ENCODE measurements at places on chromosomes 16 and 17. TPM values are rescaled to one million over a fixed set of nuclear protein-coding genes. Genes with fewer than 3 reads are reported as not detected.
A peak's percentile ranks its signal among the peaks of the same experiment; 100 is the strongest.

The IKZF3 gene
- total RNA-seq = 4.2 TPM

The SPNS2 gene
- total RNA-seq = 50.7 TPM

The IGFBP4 gene
- 229 TPM for total RNA-seq

- no peak overlapping the region for H3K4me3 ChIP-seq
- peaks cover 23% of the 10 kb centered on the region for H3K36me3 ChIP-seq
- peaks cover 58% of the 10 kb centered on the region for H3K4me1 ChIP-seq
- peak; percentile 80 for DNase-seq
- no peaks in the 10 kb centered on the region for H3K27me3 ChIP-seq
- peak overlapping the region; percentile 93 for H3K27ac ChIP-seq
Observed at GRCh38 chr16:87461466-87461991, 31.3 kb downstream of the ZCCHC14 start.

DNA sequence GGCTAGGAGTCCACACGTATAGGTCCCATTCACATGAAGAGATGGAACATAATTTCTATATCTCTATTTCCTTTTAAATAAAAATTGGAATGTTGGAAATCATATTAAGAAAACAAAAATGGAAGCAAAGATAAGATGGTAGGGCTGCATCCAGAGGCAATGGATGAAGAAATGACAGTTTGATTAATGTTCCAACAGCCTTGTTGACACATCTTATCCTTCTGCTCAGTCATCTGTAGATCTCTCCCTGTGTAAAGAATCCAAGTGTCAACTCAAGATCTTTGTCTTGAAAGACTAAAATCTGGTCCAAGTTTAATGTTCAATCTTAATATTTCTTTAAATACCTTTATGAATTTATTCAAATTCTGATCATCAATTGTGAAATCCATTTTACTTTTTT lies 7.8 kb upstream of the KCNJ2 start:
- H3K27me3 ChIP-seq = no peaks in the 10 kb centered on the region
- no peaks in the 10 kb centered on the region for H3K36me3 ChIP-seq
- no peak overlapping the region for H3K27ac ChIP-seq
- H3K4me1 ChIP-seq = no peaks in the 10 kb centered on the region
- H3K4me3 ChIP-seq = no peak overlapping the region

DNA sequence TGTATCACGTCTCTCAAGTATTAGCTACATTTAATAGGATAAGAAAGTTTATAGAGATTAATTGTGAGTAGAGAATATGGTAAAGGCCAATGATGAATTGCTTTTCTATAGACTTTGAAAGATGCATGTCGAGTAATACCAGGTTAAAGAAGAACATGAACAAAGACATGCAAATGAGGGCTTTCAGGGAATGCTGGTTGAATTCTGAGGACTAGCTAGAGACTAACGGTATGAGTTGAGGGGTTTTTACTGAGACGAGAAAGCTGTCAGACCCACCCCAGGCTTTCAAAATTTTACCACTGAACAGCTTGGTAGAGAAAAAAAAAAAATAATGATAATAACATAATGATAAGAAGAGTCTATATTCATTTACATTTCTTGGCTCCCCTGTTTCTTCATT lies 796.0 kb upstream of the CDH8 start:
- no peaks in the 10 kb centered on the region for H3K27me3 ChIP-seq
- no peak for DNase-seq
- H3K27ac ChIP-seq = no peak overlapping the region
- no peaks in the 10 kb centered on the region for H3K4me1 ChIP-seq
- H3K36me3 ChIP-seq = no peaks in the 10 kb centered on the region
- H3K4me3 ChIP-seq = no peak overlapping the region

DNA sequence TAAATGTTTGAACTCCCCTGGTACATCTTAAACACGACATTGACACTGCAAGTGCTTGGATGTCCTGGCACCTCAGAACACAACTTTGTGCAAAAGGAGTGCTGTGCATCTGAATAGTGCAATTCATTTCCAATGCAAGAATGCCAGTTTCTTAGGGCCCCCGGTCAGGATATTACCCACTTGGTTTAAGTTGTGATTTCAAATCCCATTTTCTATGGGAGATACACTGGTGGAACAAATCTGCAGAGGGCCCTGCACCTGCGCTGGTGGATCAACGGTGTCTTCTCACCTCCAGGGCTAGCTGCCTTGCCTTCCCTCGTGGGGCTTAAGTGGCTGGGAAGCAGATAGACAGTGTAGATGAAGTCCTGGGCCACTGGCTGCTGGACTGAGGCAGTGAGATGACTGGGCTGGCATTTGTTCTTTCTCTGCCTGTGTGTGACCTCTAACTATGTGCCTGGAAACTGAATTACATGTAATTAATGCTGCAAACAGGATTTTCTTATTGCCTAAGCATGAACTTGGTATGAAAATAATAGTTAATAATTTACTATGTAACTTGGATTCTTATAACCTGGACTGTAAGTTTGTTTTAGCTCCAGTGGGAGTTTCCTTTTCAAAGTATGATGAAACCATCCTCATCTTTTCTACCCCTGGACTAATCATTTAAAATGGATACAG lies 20.9 kb downstream of the HAPSTR1 start:
- H3K4me1 ChIP-seq = peaks cover 85% of the 10 kb centered on the region
- no peak overlapping the region for H3K4me3 ChIP-seq
- no peak for DNase-seq
- no peaks in the 10 kb centered on the region for H3K27me3 ChIP-seq

GRCh38 chr17:21298983-21299519 lies 14.5 kb downstream of the MAP2K3 start:
- H3K36me3 ChIP-seq = peaks cover 57% of the 10 kb centered on the region
- no peaks in the 10 kb centered on the region for H3K27me3 ChIP-seq
- peak; percentile 54 for DNase-seq
- no peak overlapping the region for H3K4me3 ChIP-seq
- no peaks in the 10 kb centered on the region for H3K4me1 ChIP-seq
- H3K27ac ChIP-seq = no peak overlapping the region

DNA sequence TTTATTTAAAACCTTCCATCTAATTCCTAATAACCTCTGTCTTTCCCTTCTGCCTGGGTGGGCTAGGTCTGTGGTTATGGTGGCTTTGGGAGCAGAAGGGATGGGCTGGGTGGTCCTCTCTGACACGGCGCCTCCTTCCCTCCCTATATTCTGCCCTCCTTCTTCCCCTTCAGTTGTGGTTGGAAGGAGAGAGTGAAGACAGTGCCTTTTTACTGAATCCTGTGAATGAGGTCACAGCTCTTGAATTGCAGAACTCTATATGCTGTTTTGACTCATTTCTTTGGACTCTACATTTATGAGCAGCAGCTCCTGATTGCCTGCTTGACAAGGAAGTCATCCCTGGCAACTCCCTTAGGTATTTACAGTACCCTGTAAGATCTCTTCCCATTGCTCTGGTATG lies 256.0 kb upstream of the ELAC2 start:
- no peaks in the 10 kb centered on the region for H3K36me3 ChIP-seq
- H3K27ac ChIP-seq = no peak overlapping the region
- no peaks in the 10 kb centered on the region for H3K27me3 ChIP-seq

DNA sequence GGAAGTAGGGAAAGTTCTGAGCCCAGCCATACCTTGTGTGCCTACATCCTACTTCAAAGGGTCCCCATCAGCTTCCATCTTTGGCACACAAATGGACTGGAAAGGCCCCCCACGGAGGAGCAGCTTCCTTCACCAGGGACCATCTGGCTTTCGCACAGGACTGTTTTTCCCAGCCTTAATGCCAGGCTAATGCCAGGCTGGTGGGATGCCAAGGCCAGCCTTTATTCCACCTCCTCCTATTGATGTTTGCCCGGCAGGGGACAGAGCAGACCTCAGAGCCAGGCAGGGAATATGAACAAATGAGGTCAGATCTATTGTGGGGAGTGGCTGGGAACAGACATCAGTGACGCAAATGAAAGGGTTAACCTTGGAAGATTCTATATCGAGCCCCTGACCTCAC lies 5.7 kb downstream of the GPR179 start:
- no peaks in the 10 kb centered on the region for H3K27me3 ChIP-seq
- DNase-seq = no peak
- H3K36me3 ChIP-seq = no peaks in the 10 kb centered on the region
- H3K4me3 ChIP-seq = no peak overlapping the region
- H3K4me1 ChIP-seq = no peaks in the 10 kb centered on the region

DNA sequence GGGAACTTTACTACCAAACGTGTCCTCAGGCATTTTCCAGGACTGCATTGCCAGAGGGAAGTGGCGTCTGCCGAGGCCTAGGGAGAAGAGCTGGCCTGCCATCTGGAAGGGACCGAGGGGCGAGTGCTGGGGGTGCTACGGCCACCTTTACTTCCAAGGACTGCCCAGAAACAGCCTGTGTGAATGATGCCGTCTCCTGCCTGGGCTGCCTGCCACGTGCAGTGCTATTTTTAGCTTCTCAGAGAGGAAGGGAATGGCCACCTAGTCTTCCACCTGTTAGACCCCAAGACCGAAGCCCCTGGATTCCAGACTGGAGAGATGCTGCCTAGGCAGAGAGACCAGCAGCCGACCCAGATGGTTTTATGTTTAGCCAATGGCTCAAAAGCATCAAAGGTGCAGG lies 57.2 kb downstream of the VAC14 start:
- no peak overlapping the region for H3K4me3 ChIP-seq
- peaks cover 27% of the 10 kb centered on the region for H3K36me3 ChIP-seq
- no peaks in the 10 kb centered on the region for H3K27me3 ChIP-seq
- DNase-seq = no peak
- H3K27ac ChIP-seq = no peak overlapping the region

GRCh38 chr17:1764284-1764683 lies 2.4 kb downstream of the SERPINF1 start:
- no peak overlapping the region for H3K4me3 ChIP-seq
- H3K27me3 ChIP-seq = no peaks in the 10 kb centered on the region
- H3K36me3 ChIP-seq = no peaks in the 10 kb centered on the region
- H3K27ac ChIP-seq = peak overlapping the region; percentile 77
- DNase-seq = no peak
- peaks cover 34% of the 10 kb centered on the region for H3K4me1 ChIP-seq

DNA sequence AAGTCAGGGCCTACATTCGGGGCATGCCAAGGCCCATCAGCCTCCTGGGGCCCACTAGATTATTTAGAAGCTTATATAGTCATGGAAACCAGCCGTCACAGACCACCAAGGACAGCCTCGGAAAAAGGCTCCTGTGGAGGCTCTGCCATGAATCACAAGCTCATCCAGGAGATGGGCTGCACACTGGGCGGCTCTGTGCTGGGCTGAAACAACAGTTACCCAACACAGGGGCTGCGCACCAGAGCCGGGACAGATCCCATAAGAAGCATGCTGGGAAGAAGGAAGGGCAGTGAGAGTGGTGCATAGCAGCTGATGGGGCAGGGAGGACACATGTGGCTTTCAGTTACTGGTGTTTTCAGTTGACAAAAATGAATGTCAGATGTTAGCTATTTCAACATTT lies 67.7 kb upstream of the GSG1L start:
- no peak overlapping the region for H3K27ac ChIP-seq
- no peaks in the 10 kb centered on the region for H3K27me3 ChIP-seq
- H3K4me3 ChIP-seq = no peak overlapping the region
- DNase-seq = no peak
- H3K4me1 ChIP-seq = no peaks in the 10 kb centered on the region
- H3K36me3 ChIP-seq = peaks cover 54% of the 10 kb centered on the region

GRCh38 chr17:47145351-47145750 lies 43.7 kb downstream of the CDC27 start:
- H3K27ac ChIP-seq = no peak overlapping the region
- DNase-seq = no peak
- H3K27me3 ChIP-seq = no peaks in the 10 kb centered on the region
- peaks cover 71% of the 10 kb centered on the region for H3K36me3 ChIP-seq

- no peaks in the 10 kb centered on the region for H3K27me3 ChIP-seq
- no peak overlapping the region for H3K27ac ChIP-seq
- peaks cover 23% of the 10 kb centered on the region for H3K4me1 ChIP-seq
- no peak overlapping the region for H3K4me3 ChIP-seq
- DNase-seq = no peak
Observed at GRCh38 chr16:4301177-4301576, 14.7 kb upstream of the GLIS2 start.

DNA sequence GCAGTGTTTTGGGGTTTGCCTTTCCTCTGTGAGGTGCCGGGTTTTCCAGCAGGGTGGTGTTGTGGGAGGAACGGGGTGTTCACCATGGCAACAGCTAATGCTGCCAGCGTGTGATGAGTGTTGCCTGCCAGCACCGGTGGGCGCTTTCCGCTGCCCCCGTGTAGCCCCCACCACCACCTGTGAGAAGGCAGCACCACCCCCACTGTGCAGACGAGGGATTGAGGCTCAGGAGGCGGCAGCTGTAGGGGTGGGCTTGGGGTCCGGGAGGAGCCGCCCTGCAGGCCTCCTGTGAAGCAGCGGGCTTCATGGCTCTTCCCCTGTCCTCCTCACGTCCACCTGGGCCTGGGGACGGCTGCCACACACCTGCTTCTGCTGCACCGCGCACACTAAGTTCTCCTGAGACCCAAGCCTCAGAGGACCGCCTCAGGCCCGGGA lies 5.2 kb downstream of the RAB40C start:
- H3K27me3 ChIP-seq = no peaks in the 10 kb centered on the region
- DNase-seq = no peak
- no peak overlapping the region for H3K4me3 ChIP-seq
- peaks cover 61% of the 10 kb centered on the region for H3K4me1 ChIP-seq
- no peak overlapping the region for H3K27ac ChIP-seq

GRCh38 chr16:11022002-11022401 lies 77.6 kb downstream of the CLEC16A start:
- peaks cover 5% of the 10 kb centered on the region for H3K4me1 ChIP-seq
- H3K27me3 ChIP-seq = no peaks in the 10 kb centered on the region
- H3K36me3 ChIP-seq = peaks cover 26% of the 10 kb centered on the region
- DNase-seq = no peak
- no peak overlapping the region for H3K4me3 ChIP-seq

- H3K27me3 ChIP-seq = no peaks in the 10 kb centered on the region
- peak overlapping the region; percentile 53 for H3K4me3 ChIP-seq
- H3K4me1 ChIP-seq = peaks cover 6% of the 10 kb centered on the region
- no peak overlapping the region for H3K27ac ChIP-seq
Observed at GRCh38 chr16:56357241-56357764, 68.0 kb downstream of the AMFR start.

DNA sequence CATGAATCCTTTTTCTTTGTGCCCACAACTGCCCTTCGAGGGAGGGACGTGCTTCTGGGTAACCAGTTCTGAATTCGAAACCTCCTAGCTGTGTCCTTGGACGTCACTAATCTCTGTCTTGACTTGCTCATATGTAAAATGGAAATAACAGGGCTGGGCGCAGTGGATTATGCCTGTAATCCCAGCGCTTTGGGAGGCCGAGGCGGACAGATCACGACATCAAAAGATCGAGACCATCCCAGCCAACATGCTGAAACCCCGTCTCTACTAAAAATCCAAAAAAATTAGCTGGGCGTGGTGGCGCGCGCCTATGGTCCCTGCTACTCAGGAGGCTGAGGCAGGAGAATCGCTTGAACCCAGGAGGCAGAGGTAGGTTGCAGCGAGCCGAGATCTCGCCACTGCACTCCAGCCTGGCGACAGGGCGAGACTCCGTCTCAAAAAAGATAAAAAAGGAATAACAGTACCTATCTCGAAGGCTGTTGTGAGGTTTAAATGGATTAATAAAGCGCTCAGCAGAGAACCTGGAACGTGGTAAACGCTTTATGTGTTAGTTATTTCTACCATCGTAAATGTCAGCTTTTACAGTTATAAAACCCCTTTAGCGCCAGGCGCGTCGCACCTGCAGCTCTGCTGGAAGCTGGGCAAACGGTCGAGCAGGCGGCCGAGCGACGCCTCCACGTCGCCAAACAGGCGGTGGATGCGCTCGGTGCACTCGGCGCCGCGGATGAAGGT lies 641 bp downstream of the COG8 start:
- peak overlapping the region; percentile 93 for H3K27ac ChIP-seq
- peaks cover 25% of the 10 kb centered on the region for H3K4me1 ChIP-seq
- DNase-seq = no peak
- peaks cover 6% of the 10 kb centered on the region for H3K36me3 ChIP-seq

- no peak for DNase-seq
- H3K4me3 ChIP-seq = peak overlapping the region; percentile 84
- no peaks in the 10 kb centered on the region for H3K27me3 ChIP-seq
- H3K36me3 ChIP-seq = peaks cover 22% of the 10 kb centered on the region
- no peak overlapping the region for H3K27ac ChIP-seq
- H3K4me1 ChIP-seq = peaks cover 26% of the 10 kb centered on the region
Observed at GRCh38 chr16:85798283-85798776, 1.0 kb downstream of the EMC8 start.

All from upper lobe of left lung (tissue), 6 donors.